ENCODE measurements at places on chromosomes 5 and 9. TPM values are rescaled to one million over a fixed set of nuclear protein-coding genes. Genes with fewer than 3 reads are reported as not detected.

Gene IFNK
- not detected for polyA plus RNA-seq

Gene MYOZ3
- polyA plus RNA-seq = 13.8 TPM

DNA sequence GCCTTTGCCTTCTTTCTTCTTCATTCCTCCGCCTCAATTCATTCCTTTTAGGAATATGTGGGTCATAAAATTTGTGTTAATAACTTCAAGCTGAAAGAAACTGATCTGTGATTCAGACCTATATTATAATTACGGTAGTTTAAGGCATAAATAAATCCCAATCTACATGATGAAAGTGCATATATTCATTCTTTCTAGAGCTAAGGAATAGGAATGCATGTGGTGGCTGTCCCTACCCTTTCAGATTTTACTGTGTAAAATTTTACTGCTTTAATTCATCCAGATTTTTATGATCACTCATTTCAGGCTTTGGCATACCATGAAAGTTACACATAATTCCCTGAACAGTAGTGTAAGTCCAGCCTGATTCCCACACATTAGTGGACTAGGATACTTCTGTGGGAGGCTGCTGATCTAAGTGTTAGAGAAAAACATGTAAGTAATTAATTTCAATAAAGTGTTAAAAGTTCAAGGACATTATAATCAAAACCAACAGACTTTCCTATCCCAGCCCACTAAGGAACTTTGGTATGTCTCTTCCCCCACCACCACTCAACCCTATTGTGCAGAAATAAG lies 83.1 kb downstream of the HINT1 start:
- no peaks in the 10 kb centered on the region for H3K4me1 ChIP-seq
- H3K36me3 ChIP-seq = no peaks in the 10 kb centered on the region
- no peaks in the 10 kb centered on the region for H3K27me3 ChIP-seq
- no peak overlapping the region for H3K27ac ChIP-seq

GRCh38 chr5:6492934-6493333 lies 44.3 kb downstream of the UBE2QL1 start:
- H3K27me3 ChIP-seq = peaks cover 2% of the 10 kb centered on the region
- no peak overlapping the region for H3K4me3 ChIP-seq
- H3K4me1 ChIP-seq = peaks cover 9% of the 10 kb centered on the region
- no peak overlapping the region for H3K27ac ChIP-seq
- DNase-seq = no peak
- peaks cover 4% of the 10 kb centered on the region for H3K36me3 ChIP-seq

Gene PDE8B
- 1.4 TPM for polyA plus RNA-seq

- H3K27me3 ChIP-seq = peaks cover 8% of the 10 kb centered on the region
- H3K36me3 ChIP-seq = no peaks in the 10 kb centered on the region
- H3K4me3 ChIP-seq = no peak overlapping the region
- no peak for DNase-seq
Observed at GRCh38 chr9:81499594-81499993, 189.8 kb downstream of the TLE1 start.

DNA sequence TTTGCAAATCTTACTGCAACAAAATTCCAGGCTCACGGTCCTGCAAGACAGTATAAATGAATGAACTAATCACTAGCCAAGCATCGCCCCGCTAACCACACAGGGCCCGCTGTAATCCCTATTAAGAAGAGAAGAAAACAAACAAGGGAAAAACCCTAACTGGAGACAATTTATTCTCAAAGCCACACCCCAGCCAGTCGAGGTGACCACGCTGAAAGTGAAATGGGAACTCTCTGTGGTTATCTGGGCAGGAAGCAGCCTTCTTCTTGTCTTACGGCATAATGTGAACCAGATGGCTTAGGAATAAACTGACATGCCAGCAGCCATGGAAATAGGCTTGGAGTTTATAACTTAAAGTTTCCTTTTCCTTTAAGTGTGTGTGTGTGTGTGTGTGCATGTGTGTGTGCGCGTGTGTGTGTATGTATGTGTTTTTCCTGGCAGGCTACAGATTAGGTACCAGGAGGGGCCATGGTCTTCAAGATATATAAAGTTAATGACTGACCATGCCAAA lies 120.2 kb downstream of the SEMA6A start:
- peaks cover 51% of the 10 kb centered on the region for H3K4me1 ChIP-seq
- DNase-seq = no peak
- no peaks in the 10 kb centered on the region for H3K27me3 ChIP-seq
- H3K27ac ChIP-seq = peak overlapping the region; percentile 59

Gene POU5F2
- polyA plus RNA-seq = 0.64 TPM

GRCh38 chr5:64497386-64497785 lies 8.4 kb upstream of the RGS7BP start:
- H3K27ac ChIP-seq = no peak overlapping the region
- no peak for DNase-seq
- no peaks in the 10 kb centered on the region for H3K27me3 ChIP-seq
- no peaks in the 10 kb centered on the region for H3K36me3 ChIP-seq
- no peaks in the 10 kb centered on the region for H3K4me1 ChIP-seq
- no peak overlapping the region for H3K4me3 ChIP-seq

DNA sequence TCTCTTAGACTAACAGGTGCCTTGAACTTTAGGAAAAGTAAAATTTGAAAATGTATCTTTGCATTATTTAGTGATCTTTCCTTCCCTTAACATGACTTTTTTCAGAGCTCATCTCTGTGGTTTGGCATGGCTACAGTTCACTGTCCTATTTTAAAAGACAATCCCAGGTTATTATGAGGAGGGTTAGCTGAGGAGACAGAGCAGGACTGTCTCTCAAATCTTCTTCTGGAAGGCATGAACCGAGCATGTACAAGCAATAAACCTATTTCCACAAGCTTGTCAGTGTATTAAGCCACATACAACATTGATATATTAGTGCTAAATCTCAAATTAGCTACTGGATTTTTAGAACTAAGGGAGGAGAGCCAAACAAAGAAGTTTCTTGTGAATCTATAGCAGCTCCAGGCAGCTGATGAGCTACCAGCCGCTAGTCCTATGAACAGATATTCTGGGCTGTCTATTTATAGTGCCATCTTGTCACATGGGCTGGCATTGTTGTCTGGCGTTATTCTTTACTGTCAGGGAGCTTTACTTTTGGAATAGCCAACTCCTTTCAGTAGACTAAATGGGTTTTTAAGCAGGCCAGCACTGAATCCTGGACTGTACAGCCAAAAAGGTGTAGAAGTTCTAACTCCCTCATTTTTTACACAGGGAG lies 171.2 kb upstream of the ACTBL2 start:
- H3K4me1 ChIP-seq = peaks cover 18% of the 10 kb centered on the region
- H3K27ac ChIP-seq = peak overlapping the region; percentile 73
- no peaks in the 10 kb centered on the region for H3K27me3 ChIP-seq
- H3K4me3 ChIP-seq = no peak overlapping the region
- DNase-seq = peak; percentile 53

GRCh38 chr9:134371731-134372130 lies 45.5 kb downstream of the RXRA start:
- H3K27ac ChIP-seq = no peak overlapping the region
- H3K4me3 ChIP-seq = no peak overlapping the region
- no peaks in the 10 kb centered on the region for H3K27me3 ChIP-seq
- H3K4me1 ChIP-seq = peaks cover 19% of the 10 kb centered on the region
- DNase-seq = peak; percentile 15
- no peaks in the 10 kb centered on the region for H3K36me3 ChIP-seq

DNA sequence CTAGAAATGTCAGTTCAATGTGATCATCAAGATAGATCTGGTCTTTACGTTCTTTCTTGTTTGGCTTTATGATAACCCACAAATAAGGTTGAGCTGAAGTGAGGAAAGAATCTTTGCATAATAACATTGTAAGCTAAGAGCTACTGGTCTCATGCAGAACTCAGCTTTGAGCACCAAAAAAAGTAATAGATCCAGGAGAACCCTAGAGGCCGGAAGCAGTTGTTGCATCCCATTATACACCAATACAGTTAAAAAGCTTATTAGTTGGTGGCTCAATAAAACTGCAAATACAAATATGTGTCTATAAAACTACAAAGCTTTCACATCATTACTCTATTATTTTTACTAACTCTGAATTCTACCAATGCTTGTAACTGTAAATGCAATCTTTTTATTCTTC lies 85.5 kb upstream of the NUDT12 start:
- no peaks in the 10 kb centered on the region for H3K27me3 ChIP-seq
- no peaks in the 10 kb centered on the region for H3K4me1 ChIP-seq
- H3K27ac ChIP-seq = no peak overlapping the region
- DNase-seq = no peak
- H3K36me3 ChIP-seq = no peaks in the 10 kb centered on the region
- H3K4me3 ChIP-seq = no peak overlapping the region

Gene GFI1B
- not detected for polyA plus RNA-seq

- no peaks in the 10 kb centered on the region for H3K27me3 ChIP-seq
- no peak overlapping the region for H3K27ac ChIP-seq
- H3K4me1 ChIP-seq = no peaks in the 10 kb centered on the region
- no peaks in the 10 kb centered on the region for H3K36me3 ChIP-seq
- H3K4me3 ChIP-seq = no peak overlapping the region
Observed at GRCh38 chr5:110361471-110361870, 365.0 kb downstream of the TMEM232 start.

Gene BTNL9
- polyA plus RNA-seq = not detected

Gene TMEM38B
- 30.9 TPM for polyA plus RNA-seq

Gene PHF24
- polyA plus RNA-seq = 0.95 TPM

- H3K4me3 ChIP-seq = no peak overlapping the region
- H3K4me1 ChIP-seq = no peaks in the 10 kb centered on the region
- H3K27ac ChIP-seq = no peak overlapping the region
- no peaks in the 10 kb centered on the region for H3K36me3 ChIP-seq
- no peak for DNase-seq
Observed at GRCh38 chr9:135305546-135306180, 173.9 kb upstream of the PPP1R26 start.

Gene TMOD1
- polyA plus RNA-seq = 219 TPM

- no peak overlapping the region for H3K4me3 ChIP-seq
- H3K27me3 ChIP-seq = no peaks in the 10 kb centered on the region
- peak; percentile 67 for DNase-seq
- no peaks in the 10 kb centered on the region for H3K36me3 ChIP-seq
- H3K4me1 ChIP-seq = no peaks in the 10 kb centered on the region
Observed at GRCh38 chr5:76771705-76772405, 47.0 kb upstream of the F2RL1 start.

Gene INSL6
- not detected for polyA plus RNA-seq

GRCh38 chr9:133709015-133709611 lies 29.0 kb downstream of the SARDH start:
- no peaks in the 10 kb centered on the region for H3K36me3 ChIP-seq
- H3K4me1 ChIP-seq = peaks cover 12% of the 10 kb centered on the region
- no peak overlapping the region for H3K4me3 ChIP-seq
- H3K27me3 ChIP-seq = no peaks in the 10 kb centered on the region
- no peak overlapping the region for H3K27ac ChIP-seq

DNA sequence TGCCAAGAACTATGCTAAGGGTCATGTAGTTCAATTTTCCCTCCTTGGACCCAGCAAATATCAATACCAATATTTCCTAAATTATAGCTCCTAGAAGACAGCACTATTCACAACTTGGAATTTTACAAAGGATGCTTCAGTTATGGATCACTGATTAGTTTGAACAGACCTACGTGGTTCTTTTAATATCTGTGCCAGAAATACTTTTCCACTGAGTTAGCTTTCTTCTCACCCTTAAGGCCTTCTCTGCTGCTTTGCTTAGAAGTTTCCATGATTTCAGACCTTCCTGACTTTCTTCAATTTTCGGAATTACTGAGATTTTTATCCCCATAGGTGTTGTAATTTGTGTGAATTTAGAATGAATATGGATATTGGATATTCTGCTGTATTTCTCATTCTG lies 380.4 kb downstream of the PSAT1 start:
- H3K27ac ChIP-seq = no peak overlapping the region
- no peak for DNase-seq
- H3K36me3 ChIP-seq = no peaks in the 10 kb centered on the region
- H3K4me1 ChIP-seq = no peaks in the 10 kb centered on the region

GRCh38 chr9:34550681-34551270 lies 28.0 kb upstream of the ENHO start:
- peaks cover 20% of the 10 kb centered on the region for H3K4me1 ChIP-seq
- no peak for DNase-seq
- H3K27ac ChIP-seq = no peak overlapping the region
- no peaks in the 10 kb centered on the region for H3K27me3 ChIP-seq
- no peak overlapping the region for H3K4me3 ChIP-seq

GRCh38 chr5:150497989-150498317 lies 10.0 kb upstream of the NDST1 start:
- no peaks in the 10 kb centered on the region for H3K36me3 ChIP-seq
- no peaks in the 10 kb centered on the region for H3K27me3 ChIP-seq
- peak overlapping the region; percentile 83 for H3K27ac ChIP-seq
- no peak for DNase-seq
- H3K4me1 ChIP-seq = peaks cover 36% of the 10 kb centered on the region

GRCh38 chr5:82384034-82384750 lies 106.0 kb upstream of the RPS23 start:
- peaks cover under 1% of the 10 kb centered on the region for H3K4me1 ChIP-seq
- no peak for DNase-seq
- no peak overlapping the region for H3K4me3 ChIP-seq
- no peaks in the 10 kb centered on the region for H3K36me3 ChIP-seq
- no peak overlapping the region for H3K27ac ChIP-seq

GRCh38 chr9:2231829-2232228 lies 216.7 kb downstream of the SMARCA2 start:
- peaks cover 9% of the 10 kb centered on the region for H3K4me1 ChIP-seq
- H3K27me3 ChIP-seq = no peaks in the 10 kb centered on the region
- H3K27ac ChIP-seq = no peak overlapping the region

GRCh38 chr9:79735023-79735779 lies 163.4 kb downstream of the TLE4 start:
- H3K36me3 ChIP-seq = no peaks in the 10 kb centered on the region
- H3K27ac ChIP-seq = no peak overlapping the region
- no peak overlapping the region for H3K4me3 ChIP-seq
- no peak for DNase-seq
- H3K4me1 ChIP-seq = no peaks in the 10 kb centered on the region

DNA sequence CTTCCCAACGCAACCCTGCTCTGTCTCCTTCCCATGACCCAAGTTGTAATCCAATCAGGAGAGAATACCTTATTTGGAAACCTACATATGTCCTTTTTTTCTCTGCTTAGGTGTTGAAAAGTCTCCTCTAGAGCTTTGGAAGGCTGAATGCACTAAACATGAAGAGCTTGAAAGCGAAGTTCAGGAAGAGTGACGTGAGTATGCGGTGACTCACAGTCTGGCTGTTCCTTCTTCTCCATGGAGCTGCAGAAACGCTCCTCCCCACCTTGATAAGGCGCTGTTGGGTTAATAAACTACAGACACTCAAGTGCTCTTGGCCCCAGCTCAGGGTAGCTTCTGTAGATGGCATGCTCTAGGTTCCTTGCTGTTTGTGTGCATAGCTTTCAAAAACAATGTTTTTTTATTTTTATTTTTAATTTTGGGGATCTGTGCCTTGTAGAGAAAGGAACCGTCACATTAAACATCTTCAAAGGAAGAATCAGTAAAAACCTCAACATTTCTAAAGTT lies 30.7 kb downstream of the RAI14 start:
- DNase-seq = peak; percentile 99
- H3K27me3 ChIP-seq = no peaks in the 10 kb centered on the region
- no peak overlapping the region for H3K4me3 ChIP-seq
- H3K27ac ChIP-seq = peak overlapping the region; percentile 92

DNA sequence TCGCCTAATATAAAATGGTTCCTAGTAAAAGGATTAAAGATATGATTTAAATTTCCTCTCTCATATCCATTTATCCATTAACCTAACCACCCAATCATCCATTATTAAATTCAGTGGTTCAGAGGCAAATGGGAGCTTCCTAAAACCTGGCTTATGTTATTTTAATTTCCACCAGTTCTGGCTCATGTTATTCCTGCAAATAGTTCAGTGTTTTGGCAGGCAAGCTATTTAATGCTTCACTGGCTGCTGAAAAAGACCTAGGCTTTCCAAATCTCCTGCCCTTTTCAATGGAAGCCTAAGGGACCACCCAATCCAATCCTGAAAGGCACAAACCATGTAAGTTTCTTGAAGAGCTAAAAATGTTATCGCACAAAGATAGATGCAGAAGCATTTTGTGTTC lies 52.3 kb downstream of the POC5 start:
- no peak for DNase-seq
- H3K27me3 ChIP-seq = peaks cover 92% of the 10 kb centered on the region
- no peak overlapping the region for H3K27ac ChIP-seq

Measured in cardiac muscle cell (in vitro differentiated cells and primary cell).